Foreskin keratinocyte (primary cell): ENCODE measurements at places on chromosomes 13 and 19. TPM values are rescaled to one million over a fixed set of nuclear protein-coding genes. Genes with fewer than 3 reads are reported as not detected.
A peak's percentile ranks its signal among the peaks of the same experiment; 100 is the strongest.

- peak; percentile 58 for DNase-seq
Measured at GRCh38 chr19:48342841-48343540, 17.6 kb downstream of the EMP3 start.

DNA sequence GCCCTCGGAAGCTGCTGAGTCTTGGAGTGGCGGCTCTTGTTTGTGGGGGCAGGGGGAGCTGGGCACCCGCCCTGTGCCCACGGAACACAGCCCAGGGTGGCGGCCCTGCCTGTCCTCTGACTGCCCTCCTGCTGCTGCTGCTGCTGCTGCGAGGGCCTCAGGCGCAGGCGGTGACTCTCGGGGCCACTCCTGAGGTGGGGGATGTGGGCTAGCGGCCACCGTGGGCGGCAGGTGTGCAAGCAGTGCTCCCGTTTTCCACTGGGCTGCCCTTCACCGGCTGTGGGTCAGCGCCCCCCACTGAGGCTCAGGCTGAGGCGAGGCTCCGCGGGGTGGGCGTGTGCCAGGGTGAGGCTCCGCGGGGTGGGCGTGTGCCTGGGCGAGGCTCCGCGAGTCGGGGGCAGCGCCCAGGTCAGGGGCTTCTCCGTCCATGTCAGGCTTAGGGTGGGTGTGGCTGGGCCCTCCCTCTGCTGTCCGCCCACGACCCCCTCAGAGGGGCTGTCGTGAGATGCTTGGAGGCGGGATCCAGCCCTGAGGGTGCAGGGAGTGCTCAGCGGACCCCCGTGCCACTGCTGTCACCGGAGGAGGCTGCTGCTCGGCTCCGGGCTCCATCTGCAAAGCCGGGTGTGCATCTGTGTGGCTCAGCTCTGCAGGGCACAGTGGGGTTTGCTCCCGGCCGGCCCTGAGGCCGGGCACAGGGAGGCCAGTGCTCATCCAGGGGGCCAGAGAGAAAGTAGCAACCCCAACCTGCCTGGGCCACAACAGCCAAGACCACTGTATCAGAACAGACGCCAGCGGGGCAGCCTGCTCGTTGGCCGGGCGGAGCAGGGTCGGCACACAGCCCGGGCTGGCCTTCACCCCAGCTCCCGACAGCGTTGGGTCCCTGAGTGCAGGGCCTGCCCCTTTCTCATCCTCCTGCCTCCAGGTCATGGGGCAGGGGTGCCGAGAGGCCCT is 14.5 kb downstream of the CSNK1G2 start:
- DNase-seq, result no peak

Gene SHC2
- 0.42 and 0.54 TPM in 2 replicates for total RNA-seq

Gene FXYD3
- total RNA-seq, result 243 and 312 TPM in 2 replicates

- DNase-seq, result no peak
Measured at GRCh38 chr19:795691-796581, 1.3 kb upstream of the PTBP1 start.

GRCh38 chr19:9727644-9728043 is 40.9 kb downstream of the ZNF846 start:
- DNase-seq, result no peak

Gene C19orf85
- total RNA-seq, result not detected in 2 replicates
